Activated CD4-positive, CD25-positive, alpha-beta regulatory T cell (primary cell): ENCODE measurements at places on chromosomes 7 and 10.

DNA sequence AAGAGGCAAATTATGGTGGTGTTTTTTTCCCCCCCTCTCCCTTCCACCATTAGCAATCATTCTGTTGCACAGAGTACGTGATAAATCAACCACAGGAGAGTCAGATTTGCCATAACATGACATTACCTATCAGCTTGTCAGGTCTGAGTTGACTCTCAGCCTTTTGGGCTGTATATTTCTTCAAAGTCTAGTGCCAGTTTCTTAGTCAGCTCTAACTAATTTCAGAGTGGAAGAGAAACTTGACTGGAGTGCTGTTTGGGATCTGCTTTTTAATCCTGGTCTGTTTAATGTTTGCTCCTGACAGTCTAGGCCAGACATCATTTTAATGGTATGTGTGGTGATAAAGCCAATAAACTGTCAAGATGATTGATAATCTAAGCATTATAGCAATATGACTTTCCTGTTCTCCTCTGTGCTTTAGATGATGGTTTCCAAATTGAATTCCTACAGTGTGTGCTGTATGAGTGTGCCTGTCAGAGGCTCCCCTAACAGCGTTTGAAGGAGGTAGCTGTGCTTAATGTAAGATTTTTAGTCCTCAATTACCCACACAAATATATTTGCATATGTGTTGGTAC, 76.9 kb downstream of the LRMDA start:
- DNase-seq, result no peak

GRCh38 chr7:4097001-4097609, 585.0 kb upstream of the FOXK1 start:
- no peak for DNase-seq

GRCh38 chr7:141039376-141039775, 24.6 kb upstream of the MRPS33 start:
- no peak for DNase-seq

DNA sequence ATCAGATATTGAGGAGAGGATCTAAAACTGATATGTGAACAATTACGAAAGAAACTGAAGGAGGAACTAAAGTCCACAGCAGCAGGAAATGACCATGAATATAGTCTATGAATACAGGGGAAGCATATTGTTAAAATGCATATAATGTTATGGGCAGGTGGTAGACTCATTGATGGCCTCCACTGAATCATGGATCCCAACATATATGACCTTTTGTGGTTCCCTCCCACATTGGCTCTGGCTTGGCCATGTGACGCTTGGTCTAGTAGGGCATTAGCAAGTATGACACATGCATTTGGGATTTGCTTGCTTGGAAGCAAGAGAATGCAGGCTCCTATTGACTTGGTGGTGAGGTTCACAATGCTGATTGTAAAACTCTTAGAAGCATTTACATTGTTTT, 55.2 kb upstream of the RAB18 start:
- DNase-seq, result no peak

GRCh38 chr10:75375838-75376237, 25.7 kb downstream of the ZNF503 start:
- no peak for DNase-seq

GRCh38 chr10:110989016-110989415, 69.6 kb downstream of the SHOC2 start:
- DNase-seq, result no peak

DNA sequence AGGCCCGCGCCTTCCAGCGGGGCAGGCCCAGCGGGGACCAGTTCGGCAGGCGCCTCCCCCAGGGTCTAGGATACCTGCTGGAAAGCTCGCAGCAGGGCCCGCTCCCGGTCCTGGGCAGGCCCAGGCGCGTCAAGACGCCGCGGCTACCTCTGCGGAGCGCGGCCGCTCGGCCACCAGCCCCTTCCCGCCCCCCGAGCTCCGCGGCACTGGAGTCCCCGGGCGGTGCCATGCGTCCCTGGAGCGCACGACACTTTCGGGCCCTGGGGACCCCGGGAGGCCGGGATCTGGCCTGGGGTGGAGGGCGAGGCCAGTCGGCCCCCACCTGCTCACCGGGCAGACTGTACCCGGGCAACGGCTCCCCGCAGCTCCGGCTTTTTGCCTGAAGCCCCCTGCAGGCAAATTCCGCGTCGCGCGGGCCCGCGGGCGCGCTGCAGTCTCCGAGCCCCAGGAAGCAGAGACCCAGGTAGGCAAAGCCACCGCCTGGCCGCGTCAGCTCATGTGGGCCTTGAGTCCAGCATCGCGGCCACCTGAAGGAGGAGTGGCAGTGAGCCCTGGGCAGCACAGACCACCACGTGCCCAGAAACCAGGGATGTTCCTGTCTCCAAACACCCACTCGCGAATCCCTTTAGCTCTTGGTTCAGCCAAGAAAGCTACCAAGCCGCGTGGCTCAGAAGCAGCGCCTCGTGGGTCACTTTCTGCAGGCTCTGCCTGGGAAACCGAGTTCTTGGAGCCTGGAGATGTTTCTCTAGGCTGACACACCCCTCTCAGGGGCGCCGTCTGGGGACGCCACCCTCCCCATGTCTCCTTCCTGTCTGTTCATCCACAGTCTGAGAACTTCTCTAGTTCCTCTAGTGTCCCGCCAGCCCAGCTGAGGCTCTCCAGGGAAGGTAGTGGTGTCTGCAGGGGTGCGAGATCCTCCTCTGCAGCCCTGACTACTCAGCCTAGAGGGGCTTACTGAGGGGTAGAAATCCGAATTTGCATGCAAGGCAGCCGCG, 46.1 kb upstream of the APBB1IP start:
- no peak for DNase-seq

GRCh38 chr7:27351137-27351536, 108.5 kb downstream of the EVX1 start:
- DNase-seq, result no peak

GRCh38 chr10:14530465-14530864, 199.7 kb upstream of the FRMD4A start:
- no peak for DNase-seq

- DNase-seq, result no peak
Observed at GRCh38 chr10:113518415-113518814, 34.4 kb upstream of the HABP2 start.

- DNase-seq, result no peak
Observed at GRCh38 chr10:126391192-126391885, 3.1 kb upstream of the ADAM12 start.

DNA sequence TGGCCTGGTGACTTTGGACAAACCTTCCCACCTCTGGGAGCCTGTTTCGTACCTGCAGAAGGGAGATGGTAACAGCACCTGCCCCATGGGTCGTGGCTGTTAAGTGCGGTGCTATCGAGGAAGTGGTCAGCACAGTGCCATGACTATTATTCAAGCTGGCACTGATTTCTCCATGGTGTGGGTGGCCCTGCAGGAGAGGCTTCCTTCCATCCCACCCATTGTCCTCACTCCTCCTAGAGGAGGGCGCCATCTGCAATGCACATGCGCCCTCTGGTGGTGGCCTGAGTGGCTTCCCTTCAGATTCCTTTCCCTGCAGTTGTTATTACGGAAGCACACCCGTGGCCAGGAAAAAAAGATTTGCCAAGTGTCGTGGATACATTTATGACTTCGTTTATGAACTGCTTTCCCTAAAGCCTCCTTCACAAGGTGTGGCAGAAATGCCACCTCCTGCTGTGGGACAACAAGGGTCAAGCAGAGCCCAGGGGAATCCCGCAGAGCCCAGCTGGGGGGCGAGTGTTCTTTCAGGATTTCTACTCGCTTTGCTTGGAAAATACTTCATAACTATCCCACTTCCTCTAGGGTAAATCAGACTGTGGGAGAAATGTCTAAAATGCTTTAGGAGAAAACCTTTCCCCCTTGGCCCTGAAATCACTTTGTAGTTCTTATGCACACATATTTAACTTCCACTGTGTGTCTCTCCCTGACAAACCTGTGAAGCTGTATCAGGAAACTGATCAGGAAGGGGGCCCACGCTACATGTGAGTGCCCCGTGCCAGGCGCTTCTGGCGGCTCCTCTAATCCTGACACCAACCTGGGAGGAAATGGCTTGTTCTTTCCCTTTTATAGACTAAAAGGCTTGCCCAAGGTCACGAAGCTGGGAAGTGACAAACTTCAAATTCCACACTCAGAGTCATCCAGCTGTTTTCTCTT, 98.0 kb upstream of the ANLN start:
- peak; percentile 35 for DNase-seq

DNA sequence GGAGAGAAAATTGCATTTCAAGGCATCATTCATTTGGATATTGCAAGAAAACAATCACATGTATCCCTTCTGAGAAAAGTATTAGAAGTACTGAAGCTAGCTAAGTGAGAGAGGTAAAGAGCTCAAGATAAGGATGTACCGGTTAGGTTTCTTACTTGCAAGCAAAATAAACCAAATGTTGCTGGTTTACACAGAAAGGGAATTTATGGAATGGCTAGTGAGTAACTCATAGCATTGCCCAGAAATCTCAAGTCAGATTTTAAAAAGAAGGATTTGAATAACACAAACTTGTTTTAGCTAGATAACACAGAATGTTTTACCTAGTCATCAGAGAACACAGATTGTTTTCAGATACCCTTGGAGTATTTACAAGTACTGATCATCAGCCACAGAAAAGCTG, 30.6 kb downstream of the KLHL7 start:
- DNase-seq, result no peak

- no peak for DNase-seq
Observed at GRCh38 chr10:66649626-66650025, 276.2 kb upstream of the LRRTM3 start.

DNA sequence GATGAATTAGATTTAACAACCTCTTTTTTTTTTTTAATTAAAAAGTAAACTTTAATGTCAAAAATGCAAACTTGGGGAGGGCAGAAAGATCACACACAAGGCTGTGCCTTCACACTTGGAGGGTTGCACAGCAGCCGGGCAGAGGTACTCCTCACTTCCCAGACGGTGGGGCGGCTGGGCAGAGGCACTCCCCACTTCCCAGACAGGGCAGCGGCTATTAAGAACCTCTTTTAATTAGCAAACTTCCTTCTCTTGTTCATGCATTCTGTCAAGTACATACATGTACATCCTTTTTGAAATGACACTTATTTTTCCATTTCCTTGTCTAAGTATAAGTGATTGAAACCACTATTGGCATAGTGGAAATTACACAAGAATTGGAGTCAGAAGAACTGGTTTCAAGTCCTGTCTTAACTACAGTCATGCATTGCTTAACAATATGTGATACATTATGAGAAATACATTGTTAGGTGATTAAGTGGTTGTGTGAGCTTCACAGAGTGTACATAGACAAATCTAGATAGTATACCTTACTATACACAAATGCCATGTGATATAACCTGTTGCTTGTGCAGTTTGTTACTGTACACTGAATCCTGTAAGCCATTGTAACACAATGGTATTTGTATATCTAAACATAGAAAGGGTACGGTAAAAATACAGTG, 26.5 kb downstream of the BTRC start:
- no peak for DNase-seq

- DNase-seq, result no peak
Observed at GRCh38 chr7:26854876-26855855, 9.2 kb downstream of the SKAP2 start.

DNA sequence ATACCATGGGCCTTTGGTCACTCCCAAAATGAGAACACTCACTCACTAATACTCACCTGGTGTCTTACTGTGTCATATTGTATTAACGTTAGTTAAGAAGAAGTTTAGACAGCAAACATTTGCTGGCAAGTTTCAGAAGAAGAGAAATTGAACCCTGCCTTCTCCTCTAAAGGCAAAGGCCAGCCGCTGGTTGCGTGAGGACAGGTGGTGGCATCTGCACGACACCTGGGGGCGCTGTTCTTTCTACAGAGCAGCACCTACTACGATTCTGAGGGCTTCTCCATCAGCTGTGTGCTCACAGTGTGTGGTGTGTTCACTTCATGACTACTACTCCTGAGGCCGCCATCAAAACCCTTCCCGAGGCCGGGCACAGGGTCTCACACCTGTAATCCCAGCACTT, 17.9 kb upstream of the CLEC2L start:
- no peak for DNase-seq
